Colonic mucosa (tissue), 4 donors: ENCODE measurements at places on chromosomes 5 and 9. TPM values are rescaled to one million over a fixed set of nuclear protein-coding genes. Genes with fewer than 3 reads are reported as not detected.

Gene CCNO
- 2.6 TPM for total RNA-seq

Gene WWC1
- total RNA-seq, result 15.3 TPM

Gene PTGDS
- 15.9 TPM for total RNA-seq

Gene AGXT2
- 0.16 TPM for total RNA-seq

Gene CLTA
- total RNA-seq, result 210 TPM

Gene ITK
- 2.5 TPM for total RNA-seq

Gene DOCK8
- 5.8 TPM for total RNA-seq

Gene RGMB
- total RNA-seq, result 69.6 TPM

Gene WNK2
- total RNA-seq, result 238 TPM

Gene SLC36A2
- total RNA-seq, result not detected

GRCh38 chr9:125985142-125985997, 238.2 kb downstream of the PBX3 start:
- no peak overlapping the region for H3K4me3 ChIP-seq
- H3K27me3 ChIP-seq, result no peaks in the 10 kb centered on the region
- H3K27ac ChIP-seq, result no peak overlapping the region
- H3K36me3 ChIP-seq, result no peaks in the 10 kb centered on the region
- H3K4me1 ChIP-seq, result no peaks in the 10 kb centered on the region
- DNase-seq, result no peak

- no peaks in the 10 kb centered on the region for H3K36me3 ChIP-seq
- H3K27ac ChIP-seq, result no peak overlapping the region
- H3K4me1 ChIP-seq, result no peaks in the 10 kb centered on the region
- no peaks in the 10 kb centered on the region for H3K27me3 ChIP-seq
Observed at GRCh38 chr5:114419067-114419388, 57.2 kb downstream of the KCNN2 start.

GRCh38 chr5:152568016-152568415, 162.9 kb upstream of the NMUR2 start:
- no peaks in the 10 kb centered on the region for H3K27me3 ChIP-seq
- no peak overlapping the region for H3K27ac ChIP-seq
- H3K36me3 ChIP-seq, result no peaks in the 10 kb centered on the region
- no peaks in the 10 kb centered on the region for H3K4me1 ChIP-seq

- H3K27ac ChIP-seq, result no peak overlapping the region
- no peaks in the 10 kb centered on the region for H3K36me3 ChIP-seq
- no peak overlapping the region for H3K4me3 ChIP-seq
- no peaks in the 10 kb centered on the region for H3K27me3 ChIP-seq
- H3K4me1 ChIP-seq, result no peaks in the 10 kb centered on the region
- no peak for DNase-seq
Observed at GRCh38 chr9:107149756-107150155, 133.3 kb upstream of the RAD23B start.

DNA sequence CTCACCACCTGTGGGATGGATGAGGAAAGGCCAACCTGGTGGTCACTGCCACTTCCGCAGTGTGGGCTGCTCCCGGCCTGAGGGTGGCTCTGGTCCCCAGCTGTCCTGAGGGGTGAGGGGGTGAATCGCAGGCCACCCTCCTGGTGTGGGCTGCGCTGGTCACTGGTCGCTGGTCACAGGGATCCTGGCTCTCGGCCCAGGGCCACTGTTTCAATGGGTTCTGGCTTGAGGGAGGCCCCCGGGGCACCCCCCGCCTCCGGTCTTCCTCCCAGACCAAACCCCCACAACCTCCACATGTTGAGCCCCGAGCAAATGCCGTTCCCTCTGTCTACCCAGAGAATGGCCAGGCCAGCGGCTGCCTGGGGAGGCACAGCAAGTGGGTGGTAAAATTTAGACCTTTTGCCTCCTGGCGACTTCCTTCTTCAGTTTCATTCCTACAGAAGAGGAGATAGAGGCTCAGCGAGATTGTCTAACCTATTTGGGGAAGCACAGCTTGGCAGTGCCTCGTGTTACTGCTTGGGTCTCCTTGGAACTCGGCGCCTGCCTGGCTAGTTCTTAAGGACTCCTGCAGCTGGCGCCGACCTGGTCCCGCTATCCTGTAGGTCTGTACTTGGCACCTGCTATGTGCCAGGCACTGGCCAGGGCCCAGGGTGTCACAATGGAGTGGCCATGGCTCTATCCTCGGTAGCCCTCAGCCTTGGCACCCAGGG, 48.2 kb downstream of the RXRA start:
- no peak overlapping the region for H3K27ac ChIP-seq
- no peak overlapping the region for H3K4me3 ChIP-seq
- H3K27me3 ChIP-seq, result no peaks in the 10 kb centered on the region
- no peak for DNase-seq
- H3K36me3 ChIP-seq, result no peaks in the 10 kb centered on the region
- H3K4me1 ChIP-seq, result peaks cover 44% of the 10 kb centered on the region

GRCh38 chr9:130626249-130626996, 38.0 kb upstream of the PRDM12 start:
- H3K4me3 ChIP-seq, result no peak overlapping the region
- no peak for DNase-seq
- H3K27ac ChIP-seq, result no peak overlapping the region
- no peaks in the 10 kb centered on the region for H3K27me3 ChIP-seq
- H3K4me1 ChIP-seq, result no peaks in the 10 kb centered on the region

GRCh38 chr9:6109986-6110385, 94.6 kb upstream of the RANBP6 start:
- no peak overlapping the region for H3K27ac ChIP-seq
- no peak overlapping the region for H3K4me3 ChIP-seq
- H3K27me3 ChIP-seq, result no peaks in the 10 kb centered on the region
- H3K4me1 ChIP-seq, result no peaks in the 10 kb centered on the region
- no peaks in the 10 kb centered on the region for H3K36me3 ChIP-seq

GRCh38 chr5:128340648-128341047, 197.4 kb downstream of the FBN2 start:
- DNase-seq, result no peak
- no peak overlapping the region for H3K27ac ChIP-seq
- H3K36me3 ChIP-seq, result no peaks in the 10 kb centered on the region
- H3K27me3 ChIP-seq, result no peaks in the 10 kb centered on the region
- no peak overlapping the region for H3K4me3 ChIP-seq

- no peak for DNase-seq
- H3K27me3 ChIP-seq, result no peaks in the 10 kb centered on the region
- no peak overlapping the region for H3K4me3 ChIP-seq
- no peaks in the 10 kb centered on the region for H3K36me3 ChIP-seq
Observed at GRCh38 chr5:94175912-94176311, 434.5 kb upstream of the POU5F2 start.

DNA sequence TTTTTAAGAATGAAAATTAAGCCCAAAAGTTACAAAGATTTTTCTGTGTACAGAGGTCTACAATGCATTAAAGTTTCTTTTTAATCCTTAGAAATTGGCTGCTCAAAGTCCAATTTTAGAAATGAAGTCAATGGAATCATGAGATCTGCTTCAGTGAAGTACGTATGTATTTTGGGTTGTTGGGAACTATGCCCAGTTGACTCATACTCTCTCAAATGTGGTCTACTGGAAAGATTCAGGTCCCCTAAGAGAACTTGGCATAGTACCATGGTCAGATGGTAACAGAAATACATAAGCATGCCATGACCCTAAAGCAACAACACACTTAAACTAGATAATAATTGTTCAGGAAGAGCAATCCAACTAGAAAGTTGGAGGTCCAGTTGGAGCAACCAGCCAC, 23.0 kb downstream of the FBLL1 start:
- H3K4me3 ChIP-seq, result no peak overlapping the region
- no peak for DNase-seq
- no peaks in the 10 kb centered on the region for H3K4me1 ChIP-seq
- H3K27me3 ChIP-seq, result no peaks in the 10 kb centered on the region
- no peak overlapping the region for H3K27ac ChIP-seq
- H3K36me3 ChIP-seq, result peaks cover 11% of the 10 kb centered on the region

DNA sequence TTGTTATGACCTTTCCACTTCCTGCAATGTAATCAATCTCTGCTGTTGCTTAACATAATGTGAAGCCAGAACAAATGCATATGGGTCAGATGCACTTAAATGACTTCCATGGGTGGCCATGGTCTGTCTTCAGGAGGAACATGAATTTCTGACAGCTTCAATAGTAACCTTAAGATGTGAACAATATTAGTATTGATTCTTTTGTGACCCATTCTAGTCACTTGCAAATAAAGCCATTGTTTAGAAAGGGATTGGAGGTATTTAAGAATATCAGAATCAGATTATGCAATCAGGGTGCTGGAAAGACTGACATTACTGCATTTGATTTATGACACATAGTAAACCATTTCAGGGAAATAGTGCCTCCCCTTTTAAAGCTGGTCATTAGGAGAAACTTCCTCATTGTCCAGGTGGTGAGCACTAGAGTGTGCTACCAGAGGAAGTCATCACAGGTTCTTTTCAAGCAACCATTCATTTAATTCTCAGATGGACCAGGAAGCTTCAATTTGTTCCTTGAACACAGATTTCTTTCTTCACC, 32.1 kb downstream of the GRIN3A start:
- H3K27ac ChIP-seq, result peak overlapping the region; percentile 62
- H3K4me1 ChIP-seq, result no peaks in the 10 kb centered on the region
- no peaks in the 10 kb centered on the region for H3K36me3 ChIP-seq
- no peak overlapping the region for H3K4me3 ChIP-seq

DNA sequence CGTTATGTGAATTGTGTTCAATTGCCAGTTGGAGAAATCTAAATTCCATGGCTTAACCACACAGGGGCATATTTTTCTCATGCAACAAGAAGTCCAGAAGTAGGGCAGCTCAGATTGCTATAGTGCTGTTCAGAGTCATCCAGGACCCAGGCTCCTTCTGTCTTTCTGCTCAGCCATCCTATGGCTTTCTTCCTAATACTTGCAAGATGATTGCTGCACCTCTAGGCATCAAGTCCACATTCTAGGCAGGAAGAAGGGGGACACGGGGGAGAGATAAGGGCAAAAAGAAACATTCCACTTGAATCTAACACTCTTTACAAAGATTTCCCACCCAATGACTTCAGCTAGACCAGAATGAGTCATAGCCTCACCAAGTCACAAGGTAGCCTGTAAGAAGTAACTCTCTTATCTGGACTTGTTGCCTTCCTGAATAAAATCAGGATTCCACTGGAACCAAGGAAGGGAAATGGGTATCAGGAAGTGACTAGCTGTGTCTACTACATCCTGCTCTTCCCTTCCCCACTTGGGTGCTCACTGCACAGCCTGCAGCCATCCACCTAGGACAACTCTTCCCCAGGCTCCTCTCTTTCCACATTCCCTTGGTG, 5.3 kb downstream of the ERAP2 start:
- DNase-seq, result no peak
- H3K4me1 ChIP-seq, result peaks cover 4% of the 10 kb centered on the region
- no peaks in the 10 kb centered on the region for H3K27me3 ChIP-seq
- H3K36me3 ChIP-seq, result no peaks in the 10 kb centered on the region
- H3K4me3 ChIP-seq, result no peak overlapping the region

- DNase-seq, result peak; percentile 29
- H3K27me3 ChIP-seq, result no peaks in the 10 kb centered on the region
- no peaks in the 10 kb centered on the region for H3K36me3 ChIP-seq
- H3K27ac ChIP-seq, result peak overlapping the region; percentile 1
- no peaks in the 10 kb centered on the region for H3K4me1 ChIP-seq
- H3K4me3 ChIP-seq, result no peak overlapping the region
Observed at GRCh38 chr5:88826646-88827585, 56.1 kb downstream of the MEF2C start.

DNA sequence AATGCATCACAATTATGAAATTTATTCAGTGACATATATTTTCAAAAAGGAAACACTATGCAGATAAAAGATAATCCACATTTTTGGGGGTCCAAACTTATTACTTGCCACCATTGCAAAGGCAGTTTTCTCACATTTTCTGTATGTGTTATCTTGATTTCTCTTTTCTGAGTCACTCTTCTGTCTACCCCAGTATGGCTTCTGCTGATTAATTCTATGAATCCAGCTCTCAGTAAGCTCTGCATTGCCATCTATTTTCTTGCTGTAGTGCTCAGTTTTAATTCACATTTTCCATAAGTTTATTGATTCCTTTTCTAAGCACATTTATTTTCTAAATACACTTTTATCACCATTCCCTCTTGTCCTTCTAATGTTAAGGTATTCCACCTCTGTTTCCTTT, 1.7 kb downstream of the IFNA10 start:
- DNase-seq, result no peak
- no peaks in the 10 kb centered on the region for H3K36me3 ChIP-seq
- no peak overlapping the region for H3K4me3 ChIP-seq
- H3K4me1 ChIP-seq, result no peaks in the 10 kb centered on the region
- no peaks in the 10 kb centered on the region for H3K27me3 ChIP-seq

DNA sequence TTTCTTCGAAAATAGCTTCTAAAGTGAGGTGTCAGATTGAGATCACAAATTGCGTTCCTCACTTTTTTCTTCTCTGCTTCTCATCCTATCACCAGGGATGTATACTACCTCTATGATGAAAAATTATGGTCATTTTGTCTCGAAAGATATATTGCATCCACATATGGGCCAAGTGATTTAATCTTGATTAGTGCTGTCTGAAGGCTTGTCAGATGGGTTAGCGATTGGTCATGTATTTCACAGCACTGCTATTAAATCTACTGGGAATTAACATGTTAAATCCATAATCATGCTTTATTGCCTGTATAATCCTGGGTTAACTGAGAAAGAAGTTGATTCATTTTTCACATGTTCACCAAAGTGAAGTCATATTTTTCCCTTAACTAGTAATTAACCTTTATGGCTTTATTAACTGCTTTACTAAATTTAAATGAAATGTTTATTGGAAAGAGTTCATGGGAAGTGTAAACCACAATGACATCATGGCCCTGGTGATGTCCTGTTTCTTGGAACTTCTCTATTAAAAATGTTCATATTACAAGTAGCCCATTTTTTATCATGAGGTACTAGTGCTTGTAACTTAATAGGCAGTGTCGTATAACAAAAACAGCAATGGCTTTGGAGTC, 193.3 kb downstream of the SMC2 start:
- peak overlapping the region; percentile 58 for H3K27ac ChIP-seq
- no peak for DNase-seq
- no peak overlapping the region for H3K4me3 ChIP-seq
- H3K4me1 ChIP-seq, result no peaks in the 10 kb centered on the region
- H3K36me3 ChIP-seq, result no peaks in the 10 kb centered on the region

DNA sequence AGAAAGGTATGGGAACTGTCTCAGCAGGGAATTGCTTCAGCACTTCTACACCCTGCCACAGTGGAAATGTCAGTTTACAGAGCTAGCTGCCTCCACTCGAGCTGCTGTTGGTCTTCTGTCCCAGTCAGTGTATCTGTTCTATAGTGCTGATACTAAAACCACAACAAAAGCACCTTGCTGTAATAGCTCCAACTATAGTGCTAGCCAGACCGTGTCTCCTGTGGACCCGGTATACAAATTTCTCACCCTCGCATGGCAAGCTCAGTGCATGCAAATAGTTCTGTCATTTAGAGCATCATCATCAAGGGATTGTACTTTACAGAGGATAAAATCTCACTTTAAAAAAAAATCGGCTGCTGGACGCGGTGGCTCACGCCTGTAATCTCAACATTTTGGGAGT, 51.5 kb upstream of the IQGAP2 start:
- DNase-seq, result no peak
- no peak overlapping the region for H3K27ac ChIP-seq
- no peaks in the 10 kb centered on the region for H3K4me1 ChIP-seq
- no peaks in the 10 kb centered on the region for H3K36me3 ChIP-seq
- H3K27me3 ChIP-seq, result no peaks in the 10 kb centered on the region

- no peaks in the 10 kb centered on the region for H3K27me3 ChIP-seq
- DNase-seq, result no peak
- peak overlapping the region; percentile 44 for H3K27ac ChIP-seq
- no peaks in the 10 kb centered on the region for H3K36me3 ChIP-seq
- peak overlapping the region; percentile 5 for H3K4me3 ChIP-seq
- H3K4me1 ChIP-seq, result peaks cover 4% of the 10 kb centered on the region
Observed at GRCh38 chr5:17436350-17436749, 61.7 kb upstream of the TAF11L2 start.
